ENCODE measurements at places on chromosomes 1 and 21. TPM values are rescaled to one million over a fixed set of nuclear protein-coding genes. Genes with fewer than 3 reads are reported as not detected.

DNA sequence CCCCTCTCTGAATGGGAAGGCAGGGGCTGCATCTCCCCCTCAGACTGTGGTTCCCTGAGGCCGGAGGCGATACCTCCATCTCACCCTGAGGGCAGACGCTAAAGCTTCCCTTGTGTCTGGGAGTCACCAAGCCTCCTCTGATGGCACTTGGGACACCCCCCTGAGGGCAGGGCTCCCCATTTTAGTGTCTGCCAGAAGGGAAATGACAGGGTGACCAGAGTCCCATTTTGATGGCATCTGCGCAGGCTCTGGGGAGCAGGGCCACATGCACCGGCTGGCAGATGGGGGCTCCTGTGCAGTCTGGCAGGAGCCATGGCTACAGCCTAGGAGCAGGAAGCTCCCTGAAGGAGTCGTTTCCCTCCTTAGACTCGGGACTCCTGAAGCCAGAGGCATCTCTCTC lies 1.7 kb downstream of the S100A2 start:
- no peak for DNase-seq

DNA sequence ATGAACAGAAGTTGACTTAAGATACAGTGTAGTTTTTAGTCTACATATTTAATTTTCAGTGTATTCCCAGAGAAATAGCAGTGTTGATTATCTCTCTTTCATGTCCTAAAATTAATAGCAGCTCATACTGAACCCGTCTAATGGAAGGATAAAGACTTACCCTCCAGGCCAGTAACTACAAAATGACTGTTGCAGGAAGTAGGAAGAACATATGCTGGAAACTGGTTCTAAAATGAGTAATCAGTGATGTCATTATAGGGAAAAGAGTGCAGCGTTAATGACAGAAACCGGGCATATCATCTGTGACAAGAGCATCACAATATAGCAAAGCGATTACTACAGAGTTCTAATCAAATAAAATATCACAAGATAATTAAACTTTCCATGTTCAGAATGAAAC lies 385.5 kb downstream of the SMYD3 start:
- DNase-seq: no peak

- no peak for DNase-seq
Measured at GRCh38 chr1:94919241-94920030, 7.5 kb downstream of the CNN3 start.

DNA sequence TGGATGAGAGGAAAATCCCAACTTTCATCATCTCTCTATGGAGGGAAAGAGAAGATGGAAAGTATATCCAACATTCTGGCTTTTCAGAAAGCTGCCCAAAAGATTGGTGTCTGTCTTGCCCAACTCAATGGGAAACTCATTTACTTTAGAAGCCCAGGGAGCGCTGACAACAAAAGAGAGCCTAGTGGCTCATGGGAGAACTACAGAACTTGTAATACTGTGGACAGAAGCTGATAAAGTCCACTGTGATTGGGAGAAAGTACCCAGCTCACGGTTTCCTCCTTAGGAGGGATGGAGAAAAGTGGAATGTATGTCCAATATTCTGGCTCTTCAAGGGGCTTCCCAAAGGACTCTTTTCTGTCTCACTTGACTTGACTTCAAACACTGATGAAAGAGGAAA lies 66.0 kb downstream of the RGS21 start:
- DNase-seq: no peak

- no peak for DNase-seq
Measured at GRCh38 chr1:1164701-1165451, 8.8 kb upstream of the TTLL10 start.

DNA sequence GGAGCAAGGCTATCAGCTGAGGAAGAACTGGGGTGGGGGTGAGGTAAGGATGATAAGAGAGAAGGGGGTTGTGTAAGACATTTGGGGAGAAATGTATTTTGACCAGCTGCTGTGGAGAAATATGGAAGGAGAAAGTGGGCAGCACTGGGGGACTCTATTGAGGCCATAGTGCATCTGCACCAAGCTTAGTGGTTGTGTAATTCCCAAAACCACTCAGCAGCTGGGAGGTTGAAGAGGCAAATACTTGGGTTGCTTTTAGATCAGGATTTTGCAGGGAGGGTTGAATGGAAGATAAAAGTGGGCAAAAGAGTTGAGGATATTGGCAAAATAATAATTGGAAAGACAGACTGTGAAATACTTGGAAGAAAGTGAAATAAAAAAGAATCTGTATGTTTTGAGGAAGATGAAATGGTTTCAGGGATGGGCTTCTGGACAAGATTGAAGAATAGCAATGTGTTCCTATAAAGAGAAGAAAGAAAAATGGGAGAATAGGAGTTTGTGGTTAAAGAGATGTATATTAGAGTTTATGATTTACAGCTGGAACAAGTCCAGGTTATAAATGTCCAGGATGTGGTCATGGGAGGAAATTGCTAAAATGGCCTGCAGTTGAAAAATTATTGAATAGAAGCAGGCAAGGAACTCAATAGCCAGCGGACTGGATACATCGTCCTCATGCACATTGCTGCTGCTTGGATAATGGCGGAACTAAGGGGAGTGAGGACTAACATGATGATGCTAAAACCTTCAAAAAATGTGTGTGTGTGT lies 162.7 kb downstream of the DNM3 start:
- DNase-seq: no peak

HUNK gene
- total RNA-seq: 1.7 TPM

- DNase-seq: no peak
Measured at GRCh38 chr1:171595324-171595723, 26.7 kb upstream of the MYOCOS start.

- peak; percentile 72 for DNase-seq
Measured at GRCh38 chr1:29259802-29260441, 23.6 kb downstream of the PTPRU start.

LRRC8B gene
- 6.9 TPM for total RNA-seq

FAM163A gene
- 0.27 TPM for total RNA-seq

HPDL gene
- total RNA-seq: 0.50 TPM

- DNase-seq: no peak
Measured at GRCh38 chr1:212401838-212402582, 12.7 kb downstream of the PACC1 start.

LMX1A gene
- not detected for total RNA-seq

- peak; percentile 47 for DNase-seq
Measured at GRCh38 chr1:226912587-226913176, 27.4 kb upstream of the COQ8A start.

GRCh38 chr1:150513351-150513791 lies 2.2 kb upstream of the FALEC start:
- no peak for DNase-seq

NUP133 gene
- total RNA-seq: 29.8 TPM

GRCh38 chr1:169527001-169527400 lies 41.3 kb upstream of the SLC19A2 start:
- DNase-seq: no peak

DNA sequence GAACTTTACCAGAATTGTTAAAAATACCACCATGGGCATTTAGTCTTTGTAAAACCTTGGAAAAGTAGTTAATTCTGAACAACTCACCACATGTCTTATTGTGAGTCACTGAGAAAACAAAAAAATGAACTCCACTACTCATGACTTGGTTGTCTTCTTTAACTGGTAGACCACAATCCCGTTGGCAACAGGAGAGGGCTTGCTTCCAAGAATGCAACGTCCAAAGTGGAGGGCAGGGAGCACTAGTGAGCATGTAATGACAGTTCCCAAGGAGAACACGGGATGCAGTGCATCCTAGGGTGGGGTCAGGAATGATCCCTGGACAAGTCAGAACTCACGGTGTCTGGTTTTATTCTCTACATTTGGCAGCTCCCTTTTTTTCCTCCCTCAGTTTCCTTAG lies 15.2 kb upstream of the HMCN1 start:
- peak; percentile 27 for DNase-seq

NHLH1 gene
- 0.10 TPM for total RNA-seq

ZNF593OS gene
- total RNA-seq: not detected

MYOM3 gene
- 160 TPM for total RNA-seq

DNA sequence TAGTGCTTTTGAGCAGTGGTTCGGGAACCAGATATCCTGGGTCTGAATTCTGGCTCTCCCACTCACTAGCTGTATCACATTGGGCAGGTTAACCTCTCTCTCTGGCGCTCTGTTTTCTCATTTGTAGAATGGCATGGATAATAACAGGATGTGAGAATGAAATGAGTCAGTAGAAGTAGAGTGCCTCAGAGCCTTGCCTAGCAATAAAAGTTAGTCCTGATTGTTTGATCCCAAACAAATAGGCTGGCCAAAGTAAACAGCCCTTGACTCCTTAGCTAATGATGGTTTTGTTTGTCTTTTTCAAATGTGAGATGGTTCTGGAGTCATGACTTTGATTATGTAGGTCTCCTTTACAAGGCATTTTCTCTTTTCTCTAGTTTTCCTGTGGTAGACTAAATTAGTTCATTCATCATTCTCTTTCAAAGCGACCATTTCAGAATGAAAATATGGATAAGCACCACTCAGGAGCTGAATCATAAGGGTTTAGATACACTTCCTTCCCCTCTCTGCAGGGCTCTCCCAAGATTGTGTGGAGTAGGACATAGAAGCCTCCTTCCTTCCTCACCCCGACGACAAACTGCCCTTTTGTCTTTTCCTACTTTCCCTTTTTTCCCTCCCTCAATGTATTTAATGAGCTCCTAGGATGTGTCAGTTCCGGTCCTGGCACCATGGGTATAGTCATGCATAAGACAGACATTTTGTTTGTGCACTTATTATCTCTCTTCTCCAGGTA lies 23.1 kb downstream of the KIAA0040 start:
- no peak for DNase-seq

GRCh38 chr1:230074762-230075161 lies 7.7 kb downstream of the GALNT2 start:
- no peak for DNase-seq

- no peak for DNase-seq
Measured at GRCh38 chr1:50343323-50343722, 79.9 kb downstream of the DMRTA2 start.

- DNase-seq: no peak
Measured at GRCh38 chr1:43947061-43947873, 517 bp downstream of the IPO13 start.

GRCh38 chr1:46521414-46521813 lies 30.0 kb downstream of the KNCN start:
- no peak for DNase-seq

PPFIA4 gene
- total RNA-seq: 16.0 TPM

GRCh38 chr1:2474104-2474844 lies 1.8 kb upstream of the PLCH2 start:
- no peak for DNase-seq

- DNase-seq: no peak
Measured at GRCh38 chr1:236766506-236766905, 28.6 kb upstream of the MTR start.

DNA sequence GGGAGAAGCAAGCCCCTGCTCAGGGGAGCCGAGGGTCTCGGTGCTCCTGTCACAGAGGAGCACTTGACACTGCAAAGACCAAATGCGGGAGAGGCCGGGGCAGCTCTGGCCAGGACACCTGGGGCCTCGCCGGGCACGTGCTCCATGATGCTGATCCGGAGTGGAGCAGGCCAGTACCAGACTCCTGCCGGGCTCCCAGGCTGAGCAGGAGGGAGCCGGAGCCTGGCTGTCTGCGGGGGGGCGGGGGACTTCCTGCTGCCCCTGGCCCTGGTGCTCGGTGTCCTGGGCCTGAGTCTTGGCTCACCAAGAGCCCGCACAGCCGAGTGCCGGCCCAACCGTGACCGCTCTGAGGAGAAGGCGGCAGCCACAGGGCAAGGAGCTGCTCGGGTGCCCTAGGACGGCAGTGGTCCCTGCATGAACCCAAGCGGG lies 38.5 kb upstream of the TMEM52 start:
- DNase-seq: no peak

DNA sequence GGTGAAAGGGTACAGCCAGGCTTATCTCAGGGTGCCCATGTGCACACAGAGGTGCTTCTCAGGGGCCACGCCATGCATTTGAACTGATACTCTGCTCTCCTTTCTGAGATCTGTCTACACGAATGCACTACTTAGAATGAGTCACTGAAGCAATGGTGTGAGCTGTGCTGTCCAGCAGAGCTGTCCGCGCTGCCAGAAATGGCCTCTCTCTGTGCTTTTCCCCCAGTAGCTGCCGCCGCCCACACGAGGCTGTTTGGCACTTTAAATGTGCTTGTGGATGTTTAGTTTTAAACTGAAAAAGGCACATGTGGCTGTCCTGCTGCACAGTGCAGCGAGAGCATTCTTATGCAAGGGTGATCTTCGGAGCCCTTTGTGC lies 87.1 kb upstream of the COL6A1 start:
- DNase-seq: peak; percentile 82

GRCh38 chr1:36006941-36007500 lies 76.1 kb downstream of the AGO3 start:
- DNase-seq: no peak
